Neuronal stem cell (in vitro differentiated cells): ENCODE measurements at places on chromosomes 6 and 20.

GRCh38 chr6:17456711-17457110 is 63.3 kb downstream of the CAP2 start:
- no peak for DNase-seq

- no peak for DNase-seq
These were observed 500.0 kb downstream of the TFAP2B start for GRCh38 chr6:51318674-51319073.

- no peak for DNase-seq
These were observed 9.8 kb upstream of the PNISR start for GRCh38 chr6:99434702-99435530.

- no peak for DNase-seq
These were observed 556 bp downstream of the NKX2-4 start for GRCh38 chr20:21396599-21397340.

- no peak for DNase-seq
These were observed 54.8 kb upstream of the SPDEF start for GRCh38 chr6:34610819-34611477.

- no peak for DNase-seq
These were observed 60.2 kb downstream of the CTCFL start for GRCh38 chr20:57464642-57465211.

- peak; percentile 12 for DNase-seq
These were observed 98.1 kb upstream of the ASCC3 start for GRCh38 chr6:100979267-100979666.

DNA sequence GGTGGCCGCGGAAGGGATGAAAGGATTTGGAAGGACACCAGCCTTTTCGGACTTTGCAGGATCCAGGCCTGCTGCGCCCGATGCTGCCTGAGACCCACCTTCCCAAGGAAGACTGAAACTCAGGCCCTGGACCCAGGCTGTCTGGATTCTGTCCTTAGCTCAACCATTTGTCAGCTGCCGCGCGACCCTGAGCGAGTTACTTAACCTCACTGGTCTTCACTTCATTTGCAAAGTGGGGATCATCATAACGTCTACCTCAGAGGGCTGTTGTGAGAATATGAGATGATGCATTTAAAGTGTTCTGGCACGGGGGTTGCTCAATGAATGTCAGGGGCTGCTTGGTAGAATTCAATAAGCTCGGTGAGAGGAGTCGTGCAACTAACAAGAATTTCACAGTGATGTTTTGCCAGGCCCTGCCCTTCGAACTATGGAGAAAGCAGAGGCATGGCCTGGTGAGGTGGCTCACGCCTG is 104.2 kb upstream of the PRDM1 start:
- no peak for DNase-seq

GRCh38 chr6:44049989-44050871 is 77.0 kb downstream of the MRPL14 start:
- DNase-seq: no peak

DNA sequence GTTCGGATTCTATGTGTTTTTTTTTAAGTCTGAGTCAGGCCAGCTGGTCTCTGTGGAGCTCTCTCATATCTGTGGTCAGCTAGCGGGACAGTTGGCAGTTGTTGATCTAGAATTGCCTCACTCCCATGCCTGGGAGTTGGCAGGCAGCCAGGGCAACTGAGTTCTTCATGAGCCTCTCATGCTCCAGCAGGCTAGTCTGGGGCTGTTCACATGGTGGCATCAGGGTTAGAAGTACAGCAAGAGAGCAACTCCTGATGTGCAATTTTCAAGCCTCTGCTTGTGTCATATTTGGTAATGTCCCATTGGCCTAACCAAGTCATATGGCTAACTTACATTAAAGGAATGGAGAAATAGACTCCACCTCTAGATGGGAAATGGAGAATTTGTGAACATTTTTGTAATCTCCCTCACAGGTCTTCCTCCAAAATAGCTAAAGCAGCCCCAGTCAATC is 6.7 kb upstream of the IFT52 start:
- no peak for DNase-seq

DNA sequence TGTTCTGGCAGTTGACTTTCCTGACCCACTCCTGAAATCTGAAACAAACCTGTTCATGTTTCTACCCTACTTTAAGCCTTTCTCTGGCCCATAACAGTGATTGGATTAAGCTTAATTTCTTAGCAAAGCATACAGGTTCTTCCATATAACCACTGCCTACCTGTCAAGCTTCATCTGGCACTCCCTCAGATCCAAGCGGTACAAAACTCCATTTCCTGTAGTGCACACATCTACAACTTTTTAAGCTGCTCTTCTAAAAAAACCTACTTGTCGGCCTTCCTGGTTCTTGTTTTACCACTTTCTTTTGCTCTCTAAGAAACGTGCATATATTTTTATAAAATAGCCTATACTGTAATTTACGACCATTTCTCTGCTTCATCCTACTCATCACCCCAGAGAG is 916 bp upstream of the PPP1R11 start:
- no peak for DNase-seq

- DNase-seq: no peak
These were observed 32.1 kb downstream of the TRAM2 start for GRCh38 chr6:52544602-52545405.

GRCh38 chr20:47789081-47789763 is 3.9 kb upstream of the SULF2 start:
- DNase-seq: no peak

DNA sequence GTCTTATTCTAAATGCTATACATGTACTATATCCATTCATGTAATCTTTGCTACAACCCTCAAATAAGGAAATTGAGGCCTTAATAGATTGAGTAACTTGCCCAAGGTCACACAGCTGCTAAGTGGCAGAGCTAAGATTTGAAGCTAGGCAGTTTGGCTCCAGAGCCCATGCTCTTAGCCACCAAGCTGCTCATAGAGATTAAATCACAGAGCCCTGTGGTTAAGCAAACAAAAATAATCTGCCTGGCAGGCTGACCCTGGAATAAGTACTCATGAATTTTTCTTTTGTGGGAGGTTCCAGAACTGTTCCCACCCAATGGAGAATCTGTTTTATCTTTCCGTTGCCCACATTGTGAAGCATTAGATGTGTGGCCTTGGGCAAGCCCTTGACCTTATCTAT is 7.4 kb downstream of the AAR2 start:
- DNase-seq: no peak

DNA sequence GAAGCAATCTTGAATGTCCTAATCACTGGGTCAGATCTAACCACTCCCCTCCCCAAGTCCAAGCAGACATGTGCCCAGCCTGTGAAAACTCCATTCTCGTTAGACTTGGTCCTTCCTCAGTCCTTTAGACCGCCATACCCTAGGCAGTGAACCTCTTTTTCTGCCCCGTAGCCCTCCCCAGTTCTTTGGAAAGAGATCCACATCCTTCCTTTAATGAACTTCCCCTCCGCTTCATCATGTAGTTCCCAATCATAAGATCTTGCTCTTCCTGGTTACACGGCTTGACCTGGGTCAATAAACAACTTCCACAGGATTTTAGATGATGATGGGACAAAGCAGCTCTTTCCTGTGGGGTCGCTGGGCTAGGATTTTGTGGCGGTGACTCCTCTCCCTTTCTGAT is 9.6 kb downstream of the AHCY start:
- no peak for DNase-seq

GRCh38 chr6:98831057-98831958 is 3.1 kb upstream of the POU3F2 start:
- peak; percentile 29 for DNase-seq

DNA sequence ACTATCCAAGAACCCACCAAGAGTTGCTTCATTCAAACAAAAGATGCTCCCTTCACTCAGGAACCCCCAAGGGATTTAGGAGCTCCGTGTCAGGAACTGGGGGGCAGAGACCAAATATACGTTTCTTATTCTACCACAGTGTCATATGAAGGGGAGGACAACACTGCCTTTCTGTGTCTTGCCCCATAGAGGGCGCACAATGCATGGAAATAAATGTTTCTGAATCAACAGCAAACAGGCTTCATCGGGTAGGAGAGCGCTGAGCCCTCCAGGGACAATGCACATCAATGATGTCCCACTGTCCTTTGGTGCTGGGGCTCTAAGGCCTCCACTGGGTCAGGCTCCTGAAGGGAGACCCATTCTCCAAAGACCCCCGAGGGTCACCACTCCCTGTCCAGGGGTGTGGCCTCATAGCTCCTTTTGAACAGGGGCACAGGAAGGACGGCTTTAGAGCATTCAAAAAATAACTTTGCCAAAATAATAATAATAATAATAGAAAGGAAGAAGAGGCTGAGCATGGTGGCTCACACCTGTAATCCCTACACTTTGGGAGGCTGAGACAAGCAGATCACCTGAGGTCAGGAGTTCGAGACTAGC is 31.1 kb downstream of the PLG start:
- peak; percentile 47 for DNase-seq

GRCh38 chr6:4322846-4323309 is 187.5 kb upstream of the ECI2 start:
- no peak for DNase-seq

- DNase-seq: no peak
These were observed 2.7 kb upstream of the PLCB1 start for GRCh38 chr20:8129211-8129976.

GRCh38 chr6:1576166-1576565 is 33.5 kb upstream of the FOXC1 start:
- DNase-seq: no peak

DNA sequence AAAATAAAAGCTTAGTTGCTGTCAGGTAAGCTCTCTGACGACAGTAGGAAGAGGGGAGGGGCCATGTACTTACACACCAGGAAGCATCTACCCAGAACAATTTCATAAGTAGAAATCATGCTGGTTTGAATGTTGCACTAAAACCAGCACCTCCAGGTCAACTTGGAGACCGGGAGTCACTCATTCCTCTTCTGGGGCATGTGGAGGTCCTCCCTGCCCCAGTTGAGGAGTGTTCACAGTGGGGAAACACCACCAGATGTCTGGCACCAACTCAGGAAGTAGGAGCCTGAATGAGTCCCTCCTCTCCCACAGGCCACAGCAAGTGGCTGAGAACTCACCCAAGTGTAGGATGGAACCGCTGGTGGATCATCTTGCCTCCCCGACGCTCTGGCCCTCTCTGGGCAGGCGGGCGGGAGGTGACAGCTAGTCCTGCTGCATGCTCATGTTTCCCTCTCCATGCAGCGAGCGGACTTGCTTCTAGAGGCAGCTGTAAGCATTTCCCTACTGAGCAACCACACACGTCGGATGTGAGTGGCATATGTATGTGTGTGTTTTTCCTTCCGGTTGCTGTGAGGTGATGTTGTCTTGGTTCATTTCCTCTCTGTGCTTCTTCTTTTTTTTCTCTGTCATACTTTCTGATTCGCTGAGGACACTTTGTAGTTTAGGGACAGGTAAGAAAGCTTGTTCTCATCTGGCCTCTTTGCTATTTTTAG is 149.5 kb upstream of the NEDD9 start:
- no peak for DNase-seq

GRCh38 chr6:46113370-46113769 is 16.4 kb upstream of the ENPP4 start:
- no peak for DNase-seq

GRCh38 chr6:32046450-32047083 is 8.4 kb downstream of the CYP21A2 start:
- DNase-seq: peak; percentile 51

- no peak for DNase-seq
These were observed 48.2 kb upstream of the RPL7L1 start for GRCh38 chr6:42831237-42831636.

- DNase-seq: no peak
These were observed 53.0 kb upstream of the FUCA2 start for GRCh38 chr6:143564484-143565017.

DNA sequence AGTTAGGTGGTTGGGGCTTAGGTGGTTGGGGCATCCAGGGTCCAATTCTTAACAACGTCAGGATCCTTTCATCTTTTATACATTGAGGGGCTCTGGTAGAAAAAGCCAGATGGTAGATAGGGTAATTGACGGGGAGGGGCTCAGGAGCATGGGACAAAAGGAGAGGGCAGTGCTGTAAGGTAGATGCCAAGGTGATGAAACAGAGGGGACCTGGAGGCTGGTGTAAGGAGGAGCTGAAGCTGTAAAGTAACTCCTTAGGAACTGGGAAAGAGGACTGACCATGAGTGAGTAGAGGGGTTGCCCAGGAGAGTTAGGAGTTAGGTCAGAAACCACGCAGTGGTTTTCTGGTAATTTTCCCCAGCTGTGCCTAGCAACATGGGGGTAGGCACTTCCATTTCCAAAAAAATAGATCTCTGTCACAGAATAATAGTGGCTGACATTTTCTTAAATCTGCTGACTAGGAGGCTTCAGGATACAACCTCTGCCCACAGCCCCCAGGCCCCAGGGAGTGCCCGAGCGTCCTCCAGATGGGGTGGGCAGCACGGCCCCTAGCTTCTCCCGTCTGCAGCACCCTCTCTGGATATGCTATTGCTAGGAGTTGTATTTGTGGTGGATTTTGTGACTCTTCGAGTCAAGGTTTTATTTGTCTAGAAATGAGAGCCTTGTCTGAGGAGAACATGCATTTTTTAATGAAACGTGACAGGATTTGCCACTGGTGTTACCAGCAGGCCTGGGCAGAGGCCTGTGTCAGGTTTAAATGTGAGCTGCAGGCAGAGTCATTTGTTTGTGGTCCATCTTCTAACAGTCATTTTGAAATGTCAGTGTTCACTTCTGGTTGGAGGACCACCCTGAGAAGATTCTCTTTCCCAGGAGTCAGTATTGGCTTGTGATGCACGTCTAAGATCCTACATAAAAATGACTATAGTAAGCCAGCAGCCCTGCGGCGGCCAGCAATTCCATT is 44.6 kb downstream of the TULP4 start:
- no peak for DNase-seq

GRCh38 chr20:62838128-62838891 is 21.5 kb downstream of the COL9A3 start:
- DNase-seq: no peak

GRCh38 chr6:116307001-116307400 is 27.3 kb upstream of the TSPYL1 start:
- no peak for DNase-seq

- DNase-seq: no peak
These were observed 40.0 kb downstream of the EIF2S2 start for GRCh38 chr20:34072076-34072475.

DNA sequence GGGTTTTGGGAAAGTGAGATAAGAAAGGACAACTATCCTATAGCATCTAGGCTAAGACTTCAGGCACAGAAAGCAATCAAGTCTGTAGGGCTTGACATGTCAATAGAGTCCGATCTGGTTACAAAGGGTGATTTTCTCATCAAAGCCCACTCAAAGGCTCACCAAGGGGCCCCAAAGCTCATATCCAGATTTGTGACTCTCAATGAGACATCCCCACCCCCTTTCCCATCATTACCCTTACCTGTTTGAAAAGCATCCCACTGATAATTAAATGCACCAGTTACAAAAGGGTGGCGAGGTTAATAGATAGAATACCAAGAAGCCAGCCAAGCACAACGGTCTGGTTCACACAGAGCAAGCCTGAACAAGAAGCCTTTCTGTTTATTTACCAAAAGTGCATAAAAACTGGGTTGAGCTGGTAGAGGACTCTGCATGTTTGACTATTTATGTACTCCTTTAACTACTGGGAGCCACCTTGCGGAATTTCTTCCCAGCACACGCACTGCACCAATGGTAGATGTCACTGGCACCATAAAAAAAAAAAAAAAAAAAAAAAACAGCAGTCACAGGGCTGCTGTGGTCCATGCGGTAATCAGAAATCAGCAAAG is 6.1 kb downstream of the JAG1 start:
- peak; percentile 73 for DNase-seq

GRCh38 chr20:34689486-34689885 is 12.6 kb upstream of the PIGU start:
- DNase-seq: no peak

- peak; percentile 8 for DNase-seq
These were observed at the start of gene IL20RA for GRCh38 chr6:137044366-137045221. IL20RA (minus strand) TSS chr6:137044965; CDS start chr6:137044728, 237 bp downstream.

- peak; percentile 50 for DNase-seq
These were observed 6.0 kb downstream of the OPN5 start for GRCh38 chr6:47787620-47788497.

GRCh38 chr6:7143476-7143974 is 35.8 kb downstream of the RREB1 start:
- DNase-seq: no peak
